ENCODE measurements at places on chromosomes 5 and 9.

DNA sequence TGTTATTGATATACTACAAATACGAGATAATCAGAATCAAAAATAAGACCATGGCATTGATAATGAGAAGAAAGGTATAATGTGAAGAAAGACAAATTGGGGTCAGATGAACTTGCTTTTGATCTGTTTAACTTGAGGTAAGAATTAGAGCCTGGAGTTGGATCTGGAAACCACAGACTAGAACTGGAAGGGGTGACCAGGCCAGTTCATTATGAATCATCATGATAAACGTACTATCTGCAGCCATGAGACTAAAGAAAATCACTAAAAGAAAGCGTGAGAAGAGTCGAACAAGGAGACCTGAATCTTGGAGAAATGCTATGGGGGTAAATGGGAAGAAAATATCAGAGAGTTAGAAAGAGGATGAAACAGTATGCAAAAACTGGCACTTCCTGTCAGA, 967.5 kb downstream of the NR2F1-AS1 start:
- no peaks in the 10 kb centered on the region for H3K4me1 ChIP-seq
- H3K27me3 ChIP-seq: no peaks in the 10 kb centered on the region
- no peak overlapping the region for H3K27ac ChIP-seq

DNA sequence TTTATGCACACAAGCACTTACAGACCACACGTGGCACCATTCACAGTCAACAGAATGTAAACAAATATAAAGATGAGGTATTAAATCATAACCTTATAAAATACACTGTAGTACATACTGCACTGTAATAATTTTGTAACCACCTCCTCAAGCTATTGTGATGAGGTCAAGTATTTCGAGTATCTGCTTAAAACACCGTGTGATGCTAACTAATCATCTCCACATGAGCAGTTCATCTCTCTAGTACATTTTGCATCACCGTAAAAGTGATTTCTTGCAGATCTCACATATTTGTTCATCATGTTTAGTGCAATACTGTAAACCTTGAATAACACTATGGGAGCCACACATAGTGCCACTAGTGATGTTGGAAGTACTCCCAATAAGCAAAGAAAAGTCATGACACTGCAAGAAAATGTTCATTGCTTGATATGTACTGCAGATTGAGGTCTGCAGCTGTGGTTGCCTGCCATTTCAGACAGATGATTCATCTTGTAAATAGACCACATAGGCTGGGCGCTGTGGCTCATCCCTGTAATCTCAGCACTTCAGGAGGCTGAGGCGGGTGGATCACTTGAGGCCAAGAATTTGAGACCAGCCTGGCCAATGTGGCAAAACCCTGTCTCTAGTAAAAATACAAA, 44.3 kb downstream of the FOXB2 start:
- no peak overlapping the region for H3K27ac ChIP-seq
- no peaks in the 10 kb centered on the region for H3K27me3 ChIP-seq
- H3K4me1 ChIP-seq: no peaks in the 10 kb centered on the region
- DNase-seq: no peak

DNA sequence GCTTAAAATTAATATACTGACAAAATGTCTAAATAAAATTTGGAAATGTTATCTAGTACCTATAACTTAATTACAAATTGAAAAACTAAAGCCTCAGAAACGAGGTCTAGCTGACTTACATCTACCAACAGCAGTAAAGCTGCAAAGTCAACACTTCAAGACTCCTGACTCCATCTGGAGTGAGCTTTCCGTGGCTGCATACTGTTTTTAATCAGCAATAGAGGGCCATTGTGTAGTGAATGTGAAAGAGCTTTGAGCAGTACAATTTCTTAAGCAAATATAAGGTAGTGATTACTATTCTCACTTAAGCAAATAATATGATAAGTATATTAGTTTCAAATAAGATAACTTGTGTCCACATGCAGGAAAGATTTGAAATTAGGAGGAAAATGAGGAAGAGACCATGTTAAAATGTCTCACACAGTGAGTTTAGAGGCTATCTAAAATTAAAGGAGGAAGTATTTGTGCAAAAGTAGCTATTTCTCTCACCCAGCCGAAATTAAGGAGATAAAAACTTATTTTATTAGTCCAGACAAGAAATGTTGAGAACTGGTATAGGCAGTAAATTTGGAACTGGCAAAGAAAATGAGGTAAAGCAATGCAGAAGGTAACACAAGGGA, 6.4 kb downstream of the SPINK6 start:
- no peak overlapping the region for H3K27ac ChIP-seq
- H3K36me3 ChIP-seq: no peaks in the 10 kb centered on the region
- no peaks in the 10 kb centered on the region for H3K4me1 ChIP-seq
- no peaks in the 10 kb centered on the region for H3K27me3 ChIP-seq
- DNase-seq: no peak

DNA sequence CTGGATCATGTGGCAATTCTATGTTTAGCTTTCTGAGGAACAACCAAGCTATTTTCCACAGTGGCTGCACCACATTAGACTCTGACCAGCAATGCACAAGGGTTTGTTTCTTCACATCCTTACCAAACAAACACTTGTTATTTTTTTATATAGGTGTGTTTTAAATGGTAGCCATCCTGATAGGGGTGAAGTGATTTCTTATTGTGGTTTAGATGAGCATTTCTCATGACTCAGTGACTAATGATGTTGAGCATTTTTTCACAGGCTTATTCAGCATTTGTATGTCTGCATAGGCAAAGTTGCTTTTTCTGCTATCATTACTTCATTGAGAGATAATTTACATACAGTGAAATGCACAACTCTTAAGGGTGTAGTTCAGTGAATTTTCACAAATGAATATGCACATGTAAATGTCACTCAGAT, 36.0 kb downstream of the ANKRD33B start:
- H3K4me1 ChIP-seq: peaks cover 53% of the 10 kb centered on the region
- no peaks in the 10 kb centered on the region for H3K27me3 ChIP-seq
- H3K4me3 ChIP-seq: no peak overlapping the region
- H3K27ac ChIP-seq: no peak overlapping the region

GRCh38 chr9:77403239-77403638, 225.9 kb downstream of the VPS13A start:
- no peak for DNase-seq
- no peaks in the 10 kb centered on the region for H3K4me1 ChIP-seq
- H3K4me3 ChIP-seq: no peak overlapping the region

DNA sequence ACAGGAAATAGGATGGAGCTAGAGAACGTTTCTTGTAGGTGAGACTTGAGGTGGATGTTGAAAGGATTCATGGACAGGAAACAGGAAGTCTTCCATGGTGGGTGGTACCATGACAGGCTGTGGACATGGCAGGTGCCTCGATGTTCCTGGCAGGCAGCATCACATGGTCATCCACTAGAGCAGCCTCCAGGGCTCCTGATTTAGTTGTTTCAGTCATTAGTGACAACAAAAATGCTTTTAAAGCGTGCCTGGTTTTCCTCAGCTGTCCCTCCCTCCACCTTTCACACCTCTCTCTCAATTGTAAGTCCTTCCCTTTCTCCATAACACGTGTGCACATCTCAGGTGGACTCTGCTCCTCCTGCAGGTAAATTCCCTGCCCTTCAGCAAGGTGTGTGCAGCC, 25.2 kb upstream of the ASPN start:
- no peaks in the 10 kb centered on the region for H3K27me3 ChIP-seq
- no peaks in the 10 kb centered on the region for H3K36me3 ChIP-seq
- no peak for DNase-seq
- no peak overlapping the region for H3K4me3 ChIP-seq

- H3K36me3 ChIP-seq: no peaks in the 10 kb centered on the region
- peak overlapping the region; percentile 17 for H3K27ac ChIP-seq
- no peak overlapping the region for H3K4me3 ChIP-seq
- DNase-seq: no peak
- no peaks in the 10 kb centered on the region for H3K27me3 ChIP-seq
Measured at GRCh38 chr9:114000671-114001409, 77.3 kb downstream of the AMBP start.

- DNase-seq: no peak
- peaks cover 44% of the 10 kb centered on the region for H3K4me1 ChIP-seq
- no peaks in the 10 kb centered on the region for H3K27me3 ChIP-seq
- no peak overlapping the region for H3K4me3 ChIP-seq
Measured at GRCh38 chr9:128887914-128888350, 6.0 kb downstream of the LRRC8A start.

GRCh38 chr9:133667759-133668450, 31.7 kb downstream of the DBH start:
- H3K27ac ChIP-seq: no peak overlapping the region
- no peaks in the 10 kb centered on the region for H3K27me3 ChIP-seq
- H3K4me1 ChIP-seq: no peaks in the 10 kb centered on the region
- H3K4me3 ChIP-seq: no peak overlapping the region
- DNase-seq: no peak

GRCh38 chr9:79977510-79978197, 405.9 kb downstream of the TLE4 start:
- no peak overlapping the region for H3K27ac ChIP-seq
- no peak for DNase-seq
- H3K27me3 ChIP-seq: no peaks in the 10 kb centered on the region
- peaks cover 3% of the 10 kb centered on the region for H3K4me1 ChIP-seq
- no peak overlapping the region for H3K4me3 ChIP-seq

DNA sequence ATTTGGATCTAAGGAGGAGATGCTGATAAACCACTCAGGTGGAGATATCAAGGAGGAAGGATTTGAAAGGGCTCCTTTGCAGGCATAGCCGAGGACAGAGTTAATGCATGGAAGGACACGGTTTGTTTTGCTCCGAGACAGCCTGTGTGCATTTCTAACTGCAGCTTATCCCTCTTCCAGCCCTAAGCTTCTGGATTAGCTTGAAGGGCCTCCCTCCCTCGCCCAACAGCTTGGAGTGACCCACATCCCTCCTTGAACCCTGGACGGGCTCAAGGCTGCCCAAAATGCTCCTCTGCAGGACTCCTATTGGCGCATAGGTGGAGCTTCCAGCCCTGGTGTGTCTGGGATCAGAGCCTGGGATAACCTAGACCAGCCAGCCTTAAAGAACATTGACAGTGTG, 66.7 kb downstream of the PPARGC1B start:
- no peaks in the 10 kb centered on the region for H3K36me3 ChIP-seq
- no peaks in the 10 kb centered on the region for H3K4me1 ChIP-seq
- DNase-seq: no peak
- no peaks in the 10 kb centered on the region for H3K27me3 ChIP-seq
- no peak overlapping the region for H3K27ac ChIP-seq
- H3K4me3 ChIP-seq: no peak overlapping the region

- no peaks in the 10 kb centered on the region for H3K36me3 ChIP-seq
- H3K27me3 ChIP-seq: no peaks in the 10 kb centered on the region
- peak overlapping the region; percentile 78 for H3K4me3 ChIP-seq
- DNase-seq: no peak
- H3K27ac ChIP-seq: no peak overlapping the region
Measured at GRCh38 chr5:157651623-157652376, 438 bp downstream of the SOX30 start.

GRCh38 chr9:87592554-87593358, 95.1 kb downstream of the DAPK1 start:
- no peak overlapping the region for H3K4me3 ChIP-seq
- DNase-seq: no peak
- no peaks in the 10 kb centered on the region for H3K27me3 ChIP-seq
- no peaks in the 10 kb centered on the region for H3K36me3 ChIP-seq
- peak overlapping the region; percentile 8 for H3K27ac ChIP-seq

DNA sequence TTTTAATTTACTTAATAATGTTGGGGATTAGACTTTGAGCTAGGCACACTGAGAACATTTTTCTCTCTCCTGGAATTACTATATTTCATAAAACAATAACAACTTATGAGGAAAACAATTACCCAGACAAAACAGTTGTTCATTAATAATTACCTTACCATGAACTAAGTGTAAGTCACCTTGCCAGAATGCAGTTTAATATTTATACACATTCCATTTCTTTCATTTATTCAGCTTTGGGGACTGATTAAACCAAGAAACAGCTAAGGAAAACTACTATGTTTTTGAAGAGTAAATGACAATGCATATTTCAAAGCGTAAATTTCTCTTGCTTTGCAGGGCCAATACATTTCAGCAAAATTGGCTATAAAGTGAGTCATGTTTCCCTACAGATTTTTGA, 616.2 kb downstream of the PRELID2 start:
- H3K27ac ChIP-seq: no peak overlapping the region
- H3K4me3 ChIP-seq: no peak overlapping the region
- no peak for DNase-seq
- no peaks in the 10 kb centered on the region for H3K36me3 ChIP-seq
- no peaks in the 10 kb centered on the region for H3K4me1 ChIP-seq

- peaks cover 8% of the 10 kb centered on the region for H3K4me1 ChIP-seq
- no peak for DNase-seq
- H3K27me3 ChIP-seq: no peaks in the 10 kb centered on the region
Measured at GRCh38 chr9:14435871-14436270, 121.9 kb upstream of the NFIB start.

GRCh38 chr9:83477120-83477519, 61.1 kb downstream of the FRMD3 start:
- no peak overlapping the region for H3K27ac ChIP-seq
- no peak overlapping the region for H3K4me3 ChIP-seq
- no peak for DNase-seq
- no peaks in the 10 kb centered on the region for H3K4me1 ChIP-seq
- no peaks in the 10 kb centered on the region for H3K36me3 ChIP-seq

- DNase-seq: no peak
- no peaks in the 10 kb centered on the region for H3K4me1 ChIP-seq
- no peaks in the 10 kb centered on the region for H3K36me3 ChIP-seq
Measured at GRCh38 chr5:81838307-81838906, 87.5 kb upstream of the SSBP2 start.

- no peak for DNase-seq
- no peaks in the 10 kb centered on the region for H3K4me1 ChIP-seq
- no peaks in the 10 kb centered on the region for H3K27me3 ChIP-seq
- peak overlapping the region; percentile 19 for H3K4me3 ChIP-seq
- no peaks in the 10 kb centered on the region for H3K36me3 ChIP-seq
Measured at GRCh38 chr5:130222573-130222972, 318.3 kb downstream of the CHSY3 start.

GRCh38 chr9:15370466-15371447, 51.9 kb upstream of the SNAPC3 start:
- no peaks in the 10 kb centered on the region for H3K27me3 ChIP-seq
- H3K4me3 ChIP-seq: no peak overlapping the region
- peaks cover 5% of the 10 kb centered on the region for H3K4me1 ChIP-seq
- no peak for DNase-seq

DNA sequence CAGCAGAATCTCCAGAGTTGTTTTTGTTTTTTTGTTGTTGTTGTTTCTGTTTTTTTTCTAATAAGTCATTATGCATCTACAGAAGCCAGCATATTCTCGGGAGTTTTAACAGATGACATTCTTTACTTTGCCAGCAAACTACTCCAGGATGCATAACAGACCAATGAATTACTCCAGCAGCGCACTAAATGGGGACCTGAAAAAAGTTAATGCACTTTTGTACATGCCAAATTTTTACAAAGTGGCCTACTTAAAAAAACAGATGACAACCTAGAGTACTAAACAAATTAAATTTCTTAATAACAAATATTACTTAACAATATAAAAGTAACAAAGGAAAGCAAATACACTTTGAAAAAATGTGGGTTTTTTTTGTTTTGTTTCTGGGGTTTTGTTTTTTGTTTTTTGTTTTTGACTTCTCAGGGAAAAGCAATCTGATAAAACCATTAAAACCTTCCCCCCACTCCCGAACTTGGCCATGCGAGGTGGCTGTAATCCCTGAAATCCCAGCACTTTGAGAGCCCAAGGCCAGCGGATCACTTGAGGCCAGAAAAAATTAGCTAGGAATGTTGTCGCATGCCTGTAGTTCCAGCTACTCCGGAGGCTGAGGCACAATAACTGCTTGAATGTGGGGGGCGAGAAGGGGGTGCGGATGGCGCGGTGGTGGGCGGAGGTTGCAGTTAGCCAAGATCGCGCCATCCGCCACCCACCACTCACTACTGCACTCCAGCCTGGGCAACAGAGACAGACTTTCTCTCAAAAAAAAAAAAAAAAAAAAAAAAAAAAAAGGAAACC, 352.4 kb downstream of the CETN3 start:
- peaks cover 32% of the 10 kb centered on the region for H3K4me1 ChIP-seq
- no peaks in the 10 kb centered on the region for H3K36me3 ChIP-seq
- peak overlapping the region; percentile 46 for H3K4me3 ChIP-seq
- no peaks in the 10 kb centered on the region for H3K27me3 ChIP-seq

Measured in thoracic aorta (tissue), 2 donors.